ENCODE measurements at places on chromosomes 12 and 14. TPM values are rescaled to one million over a fixed set of nuclear protein-coding genes. Genes with fewer than 3 reads are reported as not detected.

DNA sequence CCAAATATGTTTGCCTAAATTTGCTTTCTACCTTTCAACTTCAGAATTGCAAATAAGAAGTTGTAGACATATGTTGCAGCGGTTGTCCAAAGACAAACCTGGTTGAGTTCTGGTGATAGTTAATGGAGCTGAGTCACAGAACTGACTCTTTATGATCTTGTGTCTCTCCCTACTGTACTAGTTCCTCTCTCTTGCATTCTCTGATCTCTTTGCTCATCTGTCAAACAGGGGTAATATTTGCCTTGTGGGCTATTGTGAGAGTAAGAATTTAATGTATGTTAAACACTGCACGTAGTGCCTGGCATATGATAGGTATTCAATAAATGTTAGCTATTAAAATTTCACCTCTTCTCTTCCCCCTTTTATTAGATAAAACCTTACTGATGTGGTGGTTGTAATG is 283.5 kb upstream of the RGS6 start:
- no peak overlapping the region for H3K4me3 ChIP-seq
- H3K27me3 ChIP-seq = no peaks in the 10 kb centered on the region
- peaks cover 53% of the 10 kb centered on the region for H3K36me3 ChIP-seq
- DNase-seq = no peak
- H3K27ac ChIP-seq = no peak overlapping the region

DNA sequence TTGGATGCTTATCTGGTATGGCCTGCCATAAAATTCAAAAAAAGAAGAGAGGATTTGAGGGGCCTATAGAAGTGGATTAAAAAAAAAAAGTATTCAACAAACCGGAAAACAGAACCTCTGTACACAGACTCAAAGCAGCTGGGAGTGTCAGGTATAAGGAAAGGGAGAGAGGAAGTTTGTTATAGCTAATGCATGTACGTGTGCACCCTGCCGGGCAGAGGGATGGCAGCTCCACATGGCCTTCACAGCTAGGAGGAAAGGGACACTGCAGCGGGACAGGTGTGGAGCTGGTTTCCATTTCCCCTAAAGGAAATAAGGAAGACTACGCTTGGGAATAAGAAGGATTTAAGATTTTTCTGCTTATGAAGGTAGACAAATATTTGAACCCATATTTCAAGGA is 21.5 kb downstream of the SLC7A8 start:
- peaks cover 5% of the 10 kb centered on the region for H3K4me1 ChIP-seq
- H3K27me3 ChIP-seq = peaks cover 19% of the 10 kb centered on the region
- H3K27ac ChIP-seq = no peak overlapping the region
- H3K36me3 ChIP-seq = no peaks in the 10 kb centered on the region
- no peak for DNase-seq

DNA sequence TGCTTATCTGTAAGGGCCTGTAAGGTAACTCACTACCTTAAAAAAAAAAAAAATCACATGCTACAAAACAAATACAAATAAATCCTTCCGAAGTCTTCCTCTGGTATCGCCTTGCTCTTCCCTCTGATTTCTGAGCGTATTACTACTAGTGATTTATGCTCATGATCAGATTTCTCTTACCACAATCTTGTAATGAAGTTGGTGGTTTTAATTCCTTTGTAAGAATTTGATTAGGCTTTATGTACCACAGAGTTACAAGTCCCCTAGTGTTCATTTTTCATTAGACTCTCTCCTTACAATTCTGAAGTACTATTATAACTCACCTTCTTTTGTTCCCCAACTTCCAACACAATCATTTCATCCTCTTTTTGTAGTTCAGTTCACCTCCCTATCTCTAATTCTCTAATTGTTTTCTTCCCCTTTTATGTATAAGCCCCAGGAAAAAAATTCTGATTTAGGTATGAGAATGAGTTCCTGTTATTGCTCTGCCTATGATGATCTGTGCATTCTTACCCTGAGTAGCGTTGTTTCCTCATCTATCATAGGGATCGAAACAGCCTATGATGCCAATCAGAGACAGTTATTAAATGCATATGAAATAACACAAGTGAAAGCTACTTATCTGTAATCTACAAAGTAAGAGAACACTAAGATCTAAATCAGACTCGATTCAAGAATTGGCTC is 81.5 kb downstream of the EPS8 start:
- peaks cover 9% of the 10 kb centered on the region for H3K27me3 ChIP-seq
- H3K36me3 ChIP-seq = no peaks in the 10 kb centered on the region
- no peak for DNase-seq
- H3K4me3 ChIP-seq = no peak overlapping the region

PPTC7 gene
- 23.2 TPM for total RNA-seq

LIN7A gene
- 0.63 TPM for total RNA-seq

RPS6KL1 gene
- 3.6 TPM for total RNA-seq

All from activated CD8-positive, alpha-beta memory T cell treated with anti-CD3 and anti-CD28 coated beads, Interleukin-2, amount 10 ng/mL, durations not matched to agents 7 days and 5 days (primary cell).